Ascending aorta (tissue), 2 donors: ENCODE measurements at places on chromosomes 3 and 15.

DNA sequence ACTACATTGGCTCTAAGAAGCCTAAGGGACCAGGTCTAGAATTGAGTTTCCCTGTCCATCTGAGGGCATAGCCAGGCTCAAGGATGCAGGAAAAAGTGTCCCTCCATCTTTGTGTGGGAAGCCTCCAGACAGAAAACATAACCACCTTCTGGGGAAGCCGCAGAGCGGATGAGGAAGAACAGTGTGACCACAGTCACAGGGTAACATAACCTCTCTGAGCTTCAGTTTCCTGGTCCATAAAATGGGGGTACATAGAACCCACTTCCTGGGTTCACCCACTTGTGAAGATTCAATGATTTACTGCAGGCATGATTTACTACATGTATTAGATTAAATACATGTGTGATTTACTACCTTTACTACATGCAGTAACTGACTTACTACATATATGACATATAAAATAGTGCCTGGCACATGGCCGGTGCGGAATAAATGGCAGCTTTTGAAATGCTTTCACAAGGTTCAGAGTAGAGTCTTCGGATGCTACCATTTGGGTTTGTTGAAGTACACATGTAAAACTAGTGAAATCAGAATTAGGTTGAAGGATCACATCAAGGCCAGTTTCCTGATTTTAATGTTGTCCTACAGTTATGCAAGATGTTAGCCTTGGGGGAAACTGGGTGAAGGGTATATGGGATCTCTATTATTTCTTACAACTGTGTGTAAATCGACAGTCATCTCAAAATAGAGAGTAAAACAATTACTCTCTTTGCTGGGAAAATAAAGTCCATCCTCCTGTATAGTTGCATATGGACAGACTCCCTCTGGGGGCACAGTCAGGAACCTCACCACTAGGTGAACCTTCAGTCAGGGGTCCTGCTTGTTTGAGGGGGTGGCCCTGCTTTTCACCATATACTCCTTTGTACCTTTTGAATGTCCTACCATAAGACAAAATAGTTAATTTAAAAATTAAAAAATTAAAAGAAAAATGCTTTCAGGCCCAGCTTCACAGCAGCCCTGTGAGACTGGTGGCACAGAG lies 86.0 kb downstream of the SEMA5B start:
- DNase-seq, result no peak

- peak; percentile 77 for DNase-seq
These were observed 12.8 kb downstream of the MAN2A2 start for GRCh38 chr15:90915808-90916440.

- DNase-seq, result no peak
These were observed 328.3 kb downstream of the PLCL2 start for GRCh38 chr3:17213102-17213501.

GRCh38 chr3:143222505-143222904 lies 102.9 kb downstream of the CHST2 start:
- DNase-seq, result no peak

DNA sequence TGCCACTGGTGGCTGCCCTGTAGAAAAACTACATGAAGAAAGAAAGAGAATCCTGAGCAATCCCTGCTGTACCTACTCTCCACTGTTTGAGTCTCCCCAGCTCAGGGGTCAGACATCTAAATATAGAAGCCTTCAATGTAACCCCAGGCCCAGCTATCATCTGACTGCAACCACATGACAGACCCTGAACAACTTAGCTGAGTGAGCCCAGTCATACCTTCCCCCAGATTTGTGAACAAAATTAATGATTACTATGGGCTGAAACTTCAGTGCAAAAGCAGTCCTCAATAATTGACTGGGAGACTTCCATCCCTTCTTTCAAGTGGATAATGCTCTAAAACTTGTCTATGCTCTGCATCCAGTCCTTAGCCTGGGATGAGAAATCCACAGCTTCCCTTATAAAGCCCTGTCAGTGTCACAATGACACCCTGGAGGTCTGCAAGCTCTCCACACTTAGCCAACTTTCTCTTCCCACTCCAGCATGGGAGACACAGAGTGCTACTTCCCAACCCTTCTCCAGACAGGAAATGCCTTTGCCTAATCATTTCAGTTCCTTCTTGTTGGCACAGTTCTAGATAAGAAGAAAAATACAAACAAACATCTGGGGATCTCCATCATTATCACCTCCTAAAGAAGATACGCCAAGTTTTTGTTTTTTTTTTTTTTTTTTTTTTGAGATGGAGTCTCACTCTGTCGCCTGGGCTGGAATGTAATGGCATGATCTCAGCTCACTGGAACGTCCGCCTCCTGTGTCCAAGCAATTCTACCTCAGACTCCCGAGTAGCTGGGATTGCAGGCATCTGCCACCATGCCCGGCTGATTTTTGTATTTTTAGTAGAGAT lies 198.5 kb upstream of the GADL1 start:
- DNase-seq, result no peak

- no peak for DNase-seq
These were observed 79.8 kb upstream of the SOX2 start for GRCh38 chr3:181631901-181632300.

GRCh38 chr3:27616031-27616430 lies 106.1 kb downstream of the EOMES start:
- DNase-seq, result no peak

- no peak for DNase-seq
These were observed 183.6 kb downstream of the ABHD5 start for GRCh38 chr3:43874290-43874689.

DNA sequence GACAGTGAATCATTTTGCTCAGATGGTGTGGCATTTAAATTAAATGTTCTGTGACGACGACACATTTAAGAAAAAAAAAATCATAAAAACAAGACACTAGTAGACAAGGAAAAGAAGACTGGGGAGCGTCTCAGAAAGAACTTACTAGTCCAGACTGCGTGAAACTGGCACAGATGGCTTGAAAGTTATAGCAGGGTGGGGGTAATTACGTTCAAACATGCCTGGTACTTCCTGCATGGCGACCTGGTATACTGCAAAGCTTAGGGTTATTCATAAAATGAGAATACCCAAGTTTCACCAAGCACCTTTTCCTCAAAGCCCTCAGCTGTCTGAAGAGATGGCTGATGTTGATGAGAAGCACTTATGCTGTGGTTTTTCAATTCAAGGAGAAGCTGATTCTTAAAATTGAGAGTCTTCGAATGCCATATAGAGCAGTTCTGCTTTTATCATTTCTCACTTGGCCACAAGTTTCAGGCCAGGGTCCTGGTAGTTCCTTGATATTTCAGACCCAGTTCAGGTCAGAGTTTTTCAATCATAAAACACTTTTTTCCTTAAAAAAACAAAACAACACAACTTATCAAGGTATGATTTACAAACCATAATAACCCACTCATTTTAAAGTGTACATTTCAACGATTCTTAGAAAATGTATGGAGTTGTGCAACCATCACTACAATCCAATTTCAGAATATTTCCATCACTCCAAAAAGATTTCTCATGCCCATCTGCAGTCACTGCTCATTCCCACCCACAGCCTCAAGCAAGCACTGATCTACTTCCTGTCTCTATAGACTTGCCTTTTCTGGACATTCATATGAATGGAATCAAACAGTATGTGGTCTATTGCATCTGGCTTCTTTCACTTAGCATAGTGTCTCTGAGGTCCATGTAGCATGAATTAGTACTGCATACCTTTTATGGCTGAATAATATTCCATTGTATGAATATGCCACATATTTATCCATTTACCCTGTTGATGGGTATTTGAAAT lies 24.7 kb downstream of the PCOLCE2 start:
- no peak for DNase-seq

DNA sequence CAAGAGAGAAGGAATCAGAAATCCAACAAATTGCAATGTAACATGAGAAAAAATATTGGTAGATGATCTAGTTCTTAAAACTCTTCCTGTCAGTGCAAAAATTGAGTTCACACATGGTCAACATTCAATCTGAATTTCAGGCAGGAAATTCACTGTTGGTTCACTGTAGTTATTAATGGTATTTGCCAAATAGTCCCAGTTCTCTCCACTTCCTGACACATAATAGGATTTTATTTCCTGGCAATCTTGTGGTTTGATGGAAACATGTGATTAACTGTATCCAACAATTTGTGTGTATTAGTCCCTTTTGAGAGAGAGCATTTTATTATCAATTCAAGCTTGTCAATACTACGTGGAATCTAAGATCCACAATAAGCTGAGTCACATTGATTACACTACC lies 1103.1 kb downstream of the ROBO2 start:
- no peak for DNase-seq

- DNase-seq, result no peak
These were observed 672.2 kb downstream of the DIPK2A start for GRCh38 chr3:144643771-144644198.

- no peak for DNase-seq
These were observed 525.9 kb upstream of the KCNMB2 start for GRCh38 chr3:178010306-178010705.

- DNase-seq, result no peak
These were observed 119.9 kb upstream of the FHIT start for GRCh38 chr3:61371123-61371522.

GRCh38 chr3:38314112-38314763 lies 32.1 kb downstream of the SLC22A14 start:
- DNase-seq, result no peak

DNA sequence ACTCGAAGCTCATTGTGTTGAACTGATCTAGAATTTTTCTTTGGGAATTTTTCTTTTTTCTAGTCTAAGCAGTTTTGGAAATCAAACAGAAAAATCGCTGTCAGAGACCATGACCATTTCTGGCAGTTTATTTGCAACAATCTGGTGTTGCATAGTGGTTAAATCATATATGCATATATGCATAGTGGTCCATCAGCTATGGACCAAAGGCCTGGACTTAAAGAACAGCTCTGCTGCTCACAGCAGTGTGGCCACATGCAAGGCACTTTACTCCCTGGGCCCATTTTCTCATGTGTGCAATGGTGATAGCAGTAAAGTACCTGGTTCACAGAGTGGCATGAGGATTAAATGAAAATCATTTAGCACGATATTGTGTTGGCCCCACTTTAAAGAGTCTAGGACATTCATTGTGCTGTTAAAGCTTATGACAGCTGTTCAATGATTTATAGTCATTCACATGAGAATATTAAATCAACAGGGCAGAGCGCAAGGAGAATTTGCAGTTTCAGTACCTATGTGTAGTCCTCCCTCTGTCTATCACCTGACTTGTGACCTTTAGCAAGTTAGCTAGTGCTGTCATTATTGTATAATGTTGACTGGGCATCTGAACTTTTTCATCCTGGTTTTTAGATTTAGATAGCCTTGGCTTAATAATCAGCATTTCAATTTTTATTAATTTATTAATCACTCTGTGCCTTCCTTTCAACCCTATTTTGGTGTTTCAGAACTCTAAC lies 46.4 kb downstream of the BLM start:
- DNase-seq, result no peak
